Dermis microvascular lymphatic vessel endothelial cell (primary cell): ENCODE measurements at places on chromosomes 1 and 21.

- no peak for DNase-seq
Observed at GRCh38 chr1:111467865-111468716, 5.7 kb upstream of the C1orf162 start.

DNA sequence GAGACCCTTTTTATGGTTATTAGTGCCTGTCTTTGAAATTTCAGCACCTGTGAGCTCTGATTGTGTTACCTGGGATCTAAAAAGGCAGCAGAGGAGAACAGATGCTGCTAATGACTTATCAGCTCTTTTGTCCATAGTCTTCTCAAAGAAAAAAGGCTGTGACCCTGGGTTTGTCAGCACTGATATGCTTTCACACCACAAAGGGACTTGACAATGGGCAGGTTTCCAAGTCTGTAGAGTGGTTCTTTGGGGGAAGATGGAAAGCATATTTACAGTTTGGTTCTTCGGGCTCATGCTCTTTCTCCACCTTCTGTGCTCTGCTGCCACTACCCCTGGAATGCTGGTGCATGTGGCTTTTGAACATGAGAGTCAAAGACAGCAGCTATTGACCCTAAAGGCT is 32.0 kb downstream of the DNAJC6 start:
- DNase-seq: no peak

GRCh38 chr21:31558189-31558961 is 101.1 kb upstream of the SOD1 start:
- DNase-seq: no peak

GRCh38 chr1:84257617-84258016 is 43.9 kb upstream of the SAMD13 start:
- DNase-seq: no peak

DNA sequence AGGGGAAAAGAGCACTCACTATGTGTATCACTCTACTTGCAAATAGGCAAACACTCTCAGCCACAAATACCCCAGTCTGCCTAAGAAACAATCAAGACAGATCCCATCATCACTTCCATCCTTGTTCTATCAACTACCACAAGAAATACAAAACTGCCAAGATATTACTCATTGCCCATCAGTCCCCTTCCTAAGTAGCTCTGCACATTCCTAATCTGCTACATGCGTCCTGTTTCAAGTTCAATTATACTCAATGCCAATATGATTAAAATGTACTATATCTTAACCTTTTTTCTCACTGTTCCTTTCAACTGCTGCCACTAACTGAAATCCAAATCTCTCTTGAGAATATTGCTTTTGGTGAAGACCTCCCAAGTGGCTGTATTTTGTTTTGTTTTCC is 1688.4 kb downstream of the PLA2G4A start:
- DNase-seq: no peak

DNA sequence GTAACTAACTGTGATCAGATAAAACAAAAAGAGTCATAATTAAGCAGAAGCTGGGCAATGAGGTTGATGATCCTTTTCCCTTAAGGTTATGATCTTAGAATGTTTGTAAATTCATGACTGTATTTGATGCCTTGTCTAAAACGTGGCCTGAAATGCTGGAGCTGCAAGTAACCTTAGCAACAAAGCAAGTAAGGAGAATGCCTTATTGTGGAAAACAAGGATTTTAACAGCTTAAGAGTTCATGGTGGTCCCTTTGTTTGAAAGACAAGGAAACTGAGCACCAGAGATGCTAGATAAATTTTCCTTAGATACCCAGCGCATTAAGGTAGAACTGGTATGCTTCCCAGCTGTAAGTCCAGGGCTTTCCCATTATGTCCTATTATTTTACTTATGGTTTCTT is 25.7 kb upstream of the XPR1 start:
- no peak for DNase-seq
